ENCODE measurements at places on chromosomes 5 and 9.

GRCh38 chr5:148911386-148911785 lies 85.0 kb downstream of the ADRB2 start:
- DNase-seq: no peak

DNA sequence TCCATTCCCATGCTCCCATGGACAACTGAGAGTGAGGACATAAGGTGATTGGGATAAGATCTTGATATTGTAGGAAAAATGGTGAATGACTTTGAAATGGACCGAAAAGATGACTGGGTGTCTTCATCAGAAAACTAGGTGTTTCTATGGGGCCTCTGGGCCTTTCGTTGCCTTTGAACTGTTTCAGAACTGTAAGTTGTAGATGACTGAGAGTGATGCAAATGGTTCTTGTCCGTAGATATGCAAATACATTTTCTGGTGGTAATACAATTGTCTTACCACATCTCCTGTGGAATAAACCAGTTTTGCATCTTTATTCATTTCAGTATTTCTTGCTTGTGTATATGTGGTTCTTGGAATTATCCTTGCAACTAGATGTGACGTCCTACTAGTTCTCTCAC lies 16.0 kb upstream of the TEX48 start:
- no peak for DNase-seq

DNA sequence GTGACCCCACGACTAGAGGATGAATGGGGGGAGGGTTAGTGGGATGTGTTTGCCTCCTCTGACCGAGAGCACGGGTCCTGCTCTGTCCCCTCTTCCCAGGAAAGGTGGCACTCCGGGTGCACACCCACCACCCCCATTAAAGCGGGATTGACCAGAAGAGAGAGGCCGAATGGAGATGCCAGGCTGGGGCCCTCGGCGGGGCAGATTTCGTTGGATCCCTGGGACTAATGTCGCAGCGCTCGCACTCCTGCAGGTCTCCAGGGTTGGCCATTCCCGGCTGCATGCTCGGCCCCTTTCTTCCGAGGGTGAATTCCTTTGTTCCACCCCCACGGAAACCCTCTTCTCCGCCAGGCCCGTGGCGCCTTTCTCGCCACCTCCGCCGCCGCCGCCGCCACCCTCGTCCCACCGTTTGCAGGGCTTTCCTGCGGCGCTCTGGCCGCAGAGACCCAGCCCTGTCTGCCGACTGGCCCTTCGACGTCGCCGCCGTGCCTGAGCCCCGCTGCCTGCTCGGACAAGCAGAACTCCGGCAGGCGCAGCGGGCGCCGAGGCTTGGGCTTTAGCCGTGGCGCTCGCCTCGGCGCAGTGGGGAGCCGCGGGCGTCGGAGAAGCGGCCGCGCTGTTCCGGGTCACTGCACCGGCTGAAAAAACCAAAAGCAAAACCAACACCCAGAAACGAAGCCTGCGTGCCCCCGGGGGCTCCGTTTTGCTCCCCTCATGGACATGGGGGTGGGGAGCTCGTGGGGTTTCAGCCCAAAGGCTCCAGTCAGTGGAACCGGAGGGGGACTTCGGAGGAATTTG lies 11.8 kb downstream of the LMX1B start:
- no peak for DNase-seq

DNA sequence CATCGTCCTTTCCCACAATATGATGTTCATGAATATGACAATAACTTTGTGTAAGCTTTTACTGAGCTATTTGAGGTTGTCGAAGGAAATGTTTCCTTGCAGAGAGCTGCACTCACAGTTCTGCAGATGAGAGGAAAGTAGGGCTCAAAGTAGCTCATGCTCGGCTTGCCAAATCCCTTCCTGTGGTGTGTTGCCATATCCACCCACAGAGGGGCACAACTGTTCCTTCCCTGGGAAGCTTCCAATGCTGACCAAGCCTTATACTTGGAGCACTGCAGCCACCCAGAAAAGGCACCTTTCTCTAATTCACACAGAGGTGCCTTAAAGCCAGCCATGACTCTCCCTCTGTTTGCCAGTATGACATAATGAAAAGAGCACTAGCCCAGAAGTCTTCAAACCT lies 390.3 kb downstream of the CAAP1 start:
- no peak for DNase-seq

DNA sequence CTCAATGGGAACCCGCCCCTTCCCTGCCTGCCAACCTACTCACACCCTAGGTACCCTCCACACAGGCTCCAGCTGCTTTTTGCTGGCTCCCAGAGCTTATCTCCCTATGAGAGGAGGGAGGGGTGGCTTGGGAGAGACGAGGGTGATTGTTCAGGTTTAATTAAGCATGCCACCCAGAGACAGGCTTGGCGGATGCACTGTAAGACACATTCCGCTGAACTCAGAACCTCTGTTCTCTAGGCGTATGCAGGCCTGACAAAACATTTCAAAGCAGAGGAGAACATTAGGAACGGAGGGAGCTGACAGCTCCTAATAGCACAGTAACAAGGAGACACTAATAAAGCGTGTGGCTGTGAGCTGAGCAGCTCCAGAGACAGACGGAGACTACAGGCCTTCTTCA lies 80.1 kb downstream of the TRIM32 start:
- no peak for DNase-seq

Measured in stimulated activated CD4-positive, alpha-beta T cell treated with anti-CD3 and anti-CD28 coated beads, Interleukin-12 subunit alpha, Interleukin-12 subunit beta, amount 100 ng/mL, for 48 hours (primary cell).